Activated CD8-positive, alpha-beta memory T cell treated with anti-CD3 and anti-CD28 coated beads for 4 hours (primary cell): ENCODE measurements at places on chromosomes 12 and 14.

GRCh38 chr12:42237853-42238239, 202 bp downstream of the YAF2 start:
- DNase-seq = peak; percentile 9

GRCh38 chr14:45298423-45299117, 45.6 kb upstream of the MIS18BP1 start:
- DNase-seq = no peak

DNA sequence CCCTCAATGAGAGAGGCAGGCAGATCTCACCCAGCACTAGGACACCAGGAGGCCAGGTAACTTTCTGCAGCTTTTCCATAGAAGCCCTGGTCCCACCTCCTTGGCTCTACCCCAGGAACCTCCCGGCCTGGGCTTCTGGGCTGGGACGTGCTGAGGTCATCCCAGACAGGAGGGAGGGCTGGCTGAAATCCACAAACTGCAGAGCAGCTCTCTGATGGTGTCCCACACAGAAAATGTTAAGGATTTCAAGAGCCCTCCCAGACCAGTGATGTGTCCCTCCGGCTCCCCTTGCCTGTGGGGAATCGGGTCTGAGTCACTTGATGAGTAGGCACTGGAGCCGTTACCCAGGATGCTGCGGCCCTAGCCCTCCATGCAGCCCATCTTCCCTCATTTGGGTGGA, 124.1 kb downstream of the ESRRB start:
- DNase-seq = no peak

- DNase-seq = no peak
These were observed 436.2 kb upstream of the FLRT2 start for GRCh38 chr14:85093631-85094330.

GRCh38 chr12:111048991-111049390, 128.6 kb upstream of the MYL2 start:
- DNase-seq = no peak

GRCh38 chr12:82635263-82635662, 51.4 kb upstream of the TMTC2 start:
- DNase-seq = no peak

DNA sequence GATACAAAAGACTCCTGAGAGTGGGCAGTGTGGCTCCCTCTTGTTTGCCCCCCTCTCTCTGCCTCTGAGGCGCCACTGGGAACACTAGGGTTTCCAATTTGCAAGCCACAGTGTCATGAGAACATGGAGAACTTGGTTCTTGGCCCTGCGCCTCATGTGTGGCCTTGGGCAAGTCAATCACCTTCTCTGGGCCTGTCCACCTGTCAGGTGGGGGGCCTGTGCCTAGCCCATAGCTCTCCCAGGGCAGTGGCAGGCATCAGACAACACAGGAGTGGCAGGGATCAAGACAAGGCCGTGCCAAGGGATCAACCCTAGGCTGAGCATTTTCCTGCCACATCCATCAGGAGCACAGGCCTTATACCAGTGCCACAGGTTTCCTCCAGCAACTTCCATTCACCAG, 185.3 kb downstream of the CALM1 start:
- DNase-seq = no peak

DNA sequence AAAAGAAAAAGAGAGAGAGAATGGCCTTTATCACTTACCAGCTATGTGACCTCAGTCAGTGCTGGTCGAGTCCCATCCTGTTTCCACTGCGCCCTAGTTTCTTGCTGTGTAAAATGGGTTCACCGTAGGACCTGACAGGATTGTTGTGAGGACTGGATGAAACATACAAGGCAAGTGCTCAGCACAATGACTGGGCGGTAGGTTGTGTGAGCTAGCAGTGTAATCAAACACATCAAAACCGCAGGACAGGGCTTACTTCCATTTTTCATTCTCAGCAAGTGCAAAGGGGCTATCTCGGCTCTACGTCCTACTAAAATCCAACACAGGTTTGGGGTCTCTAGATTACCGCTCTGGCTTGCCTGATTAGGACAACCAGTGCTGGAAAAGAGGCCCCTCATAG, 36.4 kb upstream of the ATXN2 start:
- no peak for DNase-seq

DNA sequence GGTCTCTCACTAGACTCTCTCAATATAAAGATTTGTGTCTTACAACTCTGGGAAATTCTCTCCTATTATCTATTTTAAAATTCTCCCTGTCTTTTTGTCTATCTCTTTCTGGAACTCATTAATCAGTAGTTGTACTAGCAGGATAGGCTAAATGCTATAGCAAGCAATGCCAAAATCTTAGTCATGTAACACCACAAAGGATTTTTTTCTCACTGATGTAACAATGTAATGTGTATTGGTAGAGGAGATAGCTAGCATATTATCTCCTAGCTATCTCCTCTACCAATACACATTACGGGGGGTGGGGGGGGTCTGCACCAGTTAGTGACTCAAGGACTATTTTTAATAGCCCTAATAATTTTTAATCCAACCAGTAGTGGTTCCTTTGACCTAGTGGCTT, 225.4 kb downstream of the KLHL28 start:
- no peak for DNase-seq

GRCh38 chr12:13948621-13949020, 32.8 kb downstream of the GRIN2B start:
- no peak for DNase-seq

DNA sequence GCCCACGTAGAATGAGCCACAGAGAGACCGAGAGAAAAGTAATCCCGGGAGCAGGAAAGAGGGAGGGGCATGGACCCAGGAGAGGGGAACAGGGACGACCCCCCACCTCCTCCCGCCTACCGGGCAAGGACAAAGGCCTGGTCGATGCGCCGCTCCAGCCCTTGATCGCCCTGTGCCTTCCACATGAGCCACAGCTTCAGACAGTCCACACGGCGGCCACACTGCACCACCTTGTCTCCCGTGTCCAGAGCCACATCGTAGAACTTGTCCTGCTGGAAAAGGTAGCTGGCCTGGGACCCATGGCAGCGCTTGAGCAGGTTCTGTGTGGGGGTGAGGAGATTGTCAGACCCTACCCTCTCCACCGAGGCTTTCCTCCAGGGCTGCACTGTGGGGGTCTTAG, 20.5 kb upstream of the ZNF740 start:
- no peak for DNase-seq

GRCh38 chr12:88854260-88854659, 274.0 kb upstream of the KITLG start:
- DNase-seq = no peak

- DNase-seq = no peak
These were observed 449.5 kb downstream of the BCAT1 start for GRCh38 chr12:24499151-24500146.

DNA sequence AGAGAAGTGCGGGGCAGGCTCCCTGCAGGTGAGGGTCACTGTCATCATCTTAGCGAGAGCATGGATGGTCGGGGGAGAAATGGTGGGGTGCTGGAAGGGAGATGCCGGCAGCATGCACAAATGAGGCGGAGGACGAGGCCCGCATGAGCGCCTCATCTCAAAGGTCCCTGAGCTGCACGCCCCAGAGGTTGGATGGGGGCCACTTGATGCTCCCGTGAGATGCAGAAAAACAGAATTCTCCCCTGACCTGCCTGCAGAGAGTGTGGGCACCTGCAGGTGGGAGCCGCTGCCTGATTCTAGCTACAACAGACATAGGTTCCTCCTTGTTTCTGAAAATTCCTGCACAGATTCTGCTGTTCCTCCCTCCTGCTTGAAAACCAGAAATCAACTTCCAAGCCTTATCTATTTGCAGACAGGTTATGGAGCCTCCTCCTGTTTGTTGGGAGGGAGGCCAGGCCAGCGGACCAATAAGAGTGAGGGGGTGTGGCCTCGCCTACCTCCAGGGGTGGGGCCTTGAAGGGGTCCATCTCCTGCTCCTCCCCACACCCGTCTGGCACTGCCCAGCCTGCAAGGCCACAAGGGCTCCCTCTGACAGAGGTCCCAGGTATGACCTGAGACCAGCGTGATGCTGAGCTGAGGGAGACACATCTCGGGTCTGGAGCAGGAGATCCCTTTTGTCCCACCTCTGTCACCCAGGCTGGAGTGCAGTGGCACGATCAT, 67.2 kb downstream of the KDM2B start:
- no peak for DNase-seq

GRCh38 chr14:66295386-66295785, 190.8 kb upstream of the CCDC196 start:
- DNase-seq = no peak

DNA sequence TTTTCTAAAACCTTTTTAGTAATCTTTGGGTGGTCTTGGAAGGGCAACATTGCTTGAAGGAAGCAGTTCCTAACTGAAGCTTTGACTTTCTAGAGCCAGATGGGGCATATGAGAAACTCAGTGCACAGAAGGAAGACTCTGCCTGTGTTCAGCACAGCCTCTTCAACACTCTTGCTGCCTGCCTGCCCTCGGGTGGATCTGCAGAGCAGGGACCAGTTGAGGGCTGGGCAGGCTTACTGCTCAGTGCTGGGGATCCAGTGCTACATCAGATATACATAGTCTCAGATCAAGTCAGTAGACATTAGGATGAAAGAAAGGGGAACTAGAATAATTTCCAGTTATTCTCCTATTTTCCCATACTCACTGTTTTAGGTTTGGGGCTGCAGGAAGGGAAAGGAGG, 29.5 kb upstream of the TMX1 start:
- DNase-seq = no peak

DNA sequence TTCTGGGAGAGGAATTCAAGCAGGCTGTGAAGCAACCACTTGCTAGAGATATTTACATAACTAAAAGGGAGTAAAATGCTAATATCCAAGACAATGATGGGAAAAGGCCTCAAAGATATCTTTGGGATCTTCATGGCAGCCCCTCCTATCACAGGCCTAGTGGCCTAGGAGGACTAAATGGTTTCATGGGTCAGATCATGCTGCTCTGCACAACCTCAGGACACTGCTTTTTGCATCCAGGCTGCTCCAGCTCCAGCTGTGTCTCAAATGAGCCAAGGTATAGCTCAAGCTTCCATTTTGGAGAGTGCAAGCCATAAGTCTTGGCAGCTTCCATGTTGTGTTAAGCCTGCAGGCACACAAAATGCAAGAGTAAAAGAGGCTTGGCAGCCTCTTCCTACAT, 195.6 kb upstream of the SSTR1 start:
- no peak for DNase-seq

DNA sequence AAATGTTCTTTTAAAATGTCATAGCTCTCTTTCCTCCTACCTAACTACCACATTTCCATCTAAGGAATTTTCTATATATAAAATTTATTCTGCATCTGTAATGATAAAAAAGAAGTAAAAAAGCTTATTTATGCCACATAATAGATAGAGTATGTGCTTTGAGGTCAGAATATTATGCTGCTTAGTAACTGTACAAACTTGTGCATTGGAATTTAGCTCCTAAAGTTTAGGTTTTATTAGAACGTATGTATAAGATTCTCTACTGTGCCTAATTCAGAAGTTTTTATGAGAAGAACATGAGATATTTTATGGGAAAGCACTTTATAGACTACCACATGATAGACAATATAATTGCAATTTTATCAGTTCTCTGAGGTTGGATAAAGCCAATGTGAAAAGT, 384.6 kb downstream of the SLC16A7 start:
- no peak for DNase-seq

DNA sequence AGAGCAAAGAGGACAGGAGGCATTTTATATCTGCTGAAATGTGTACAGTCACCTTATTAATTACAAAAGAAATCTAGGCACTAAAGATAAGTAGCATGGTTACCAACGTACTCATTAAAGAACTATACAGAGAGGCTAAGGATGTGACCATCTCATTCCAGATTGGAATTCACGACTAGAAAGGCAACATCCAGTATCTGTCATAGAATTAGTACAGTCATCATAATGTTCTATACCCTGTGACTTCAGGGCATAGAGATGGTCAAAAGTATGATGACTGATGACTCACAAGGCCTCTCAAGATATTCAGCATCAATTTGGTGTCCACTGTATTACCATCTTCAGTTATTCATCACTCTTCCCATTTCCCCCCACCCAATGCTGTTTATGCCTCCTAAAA, 144.0 kb upstream of the PLEKHG7 start:
- DNase-seq = no peak

- no peak for DNase-seq
These were observed 48.5 kb upstream of the PRICKLE1 start for GRCh38 chr12:42638011-42638410.

DNA sequence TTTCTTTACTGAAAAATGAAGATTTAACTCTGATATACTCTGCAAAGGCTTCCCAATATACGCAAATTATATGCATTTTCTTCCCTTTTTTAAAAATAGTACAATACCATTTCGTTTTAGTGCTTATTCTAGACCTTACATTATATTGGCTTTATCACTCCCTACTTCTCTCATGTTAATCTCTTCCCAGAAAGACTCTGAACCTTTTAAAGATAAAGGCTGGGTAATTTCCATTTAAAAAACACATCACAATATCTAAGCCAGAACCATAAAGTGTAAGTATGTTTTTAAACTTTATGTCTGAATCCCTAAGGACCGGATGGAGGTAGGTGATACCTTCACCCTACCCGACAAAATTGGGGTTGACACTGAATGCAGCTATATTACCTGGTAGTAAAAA, 320.8 kb downstream of the DIO2 start:
- no peak for DNase-seq

DNA sequence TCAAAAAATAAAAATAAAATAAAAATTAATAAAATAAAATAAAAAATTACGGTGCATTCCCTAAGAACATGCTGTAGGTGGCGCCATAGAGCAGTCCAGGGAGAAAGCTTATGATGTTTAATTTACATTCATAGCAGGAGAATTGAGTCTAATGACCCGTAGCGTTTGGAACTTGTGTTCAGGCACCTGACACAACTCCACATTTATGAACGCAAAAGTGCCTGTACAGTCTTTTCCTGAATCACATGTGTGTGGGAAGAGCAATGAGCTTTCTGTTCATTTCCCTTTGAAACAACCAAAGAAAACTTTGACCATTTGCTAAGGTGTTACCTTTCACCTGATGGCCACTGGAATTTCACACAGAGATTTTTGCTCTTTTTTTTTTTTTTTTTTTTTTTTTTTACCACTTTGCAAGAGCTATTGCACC, 60.6 kb upstream of the KCNA1 start:
- no peak for DNase-seq

DNA sequence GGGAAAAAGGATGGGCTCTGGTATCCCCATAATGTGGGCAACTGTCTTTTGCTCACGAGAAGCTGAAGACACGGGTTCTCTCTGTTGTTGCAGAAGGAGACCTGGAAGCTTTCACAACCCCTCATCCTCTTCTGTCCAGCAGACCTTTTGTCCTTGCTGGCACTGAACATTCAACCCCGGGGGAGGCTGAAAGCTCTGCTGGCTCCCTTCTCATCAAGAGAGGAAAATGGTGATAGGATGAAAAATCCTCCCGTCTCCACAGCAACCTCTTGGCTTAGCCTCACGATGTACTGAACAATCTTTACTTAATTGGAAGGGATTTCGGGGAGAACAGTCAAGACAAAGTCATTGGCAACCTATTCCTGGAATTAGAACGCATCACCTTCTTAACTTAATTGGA, 39.0 kb downstream of the ELK3 start:
- DNase-seq = no peak

GRCh38 chr12:109836916-109837315, 3.7 kb upstream of the TRPV4 start:
- no peak for DNase-seq

GRCh38 chr14:101599234-101599885, 38.1 kb downstream of the DIO3 start:
- no peak for DNase-seq
